ENCODE measurements at places on chromosomes 3 and 15.
A peak's percentile ranks its signal among the peaks of the same experiment; 100 is the strongest.

DNA sequence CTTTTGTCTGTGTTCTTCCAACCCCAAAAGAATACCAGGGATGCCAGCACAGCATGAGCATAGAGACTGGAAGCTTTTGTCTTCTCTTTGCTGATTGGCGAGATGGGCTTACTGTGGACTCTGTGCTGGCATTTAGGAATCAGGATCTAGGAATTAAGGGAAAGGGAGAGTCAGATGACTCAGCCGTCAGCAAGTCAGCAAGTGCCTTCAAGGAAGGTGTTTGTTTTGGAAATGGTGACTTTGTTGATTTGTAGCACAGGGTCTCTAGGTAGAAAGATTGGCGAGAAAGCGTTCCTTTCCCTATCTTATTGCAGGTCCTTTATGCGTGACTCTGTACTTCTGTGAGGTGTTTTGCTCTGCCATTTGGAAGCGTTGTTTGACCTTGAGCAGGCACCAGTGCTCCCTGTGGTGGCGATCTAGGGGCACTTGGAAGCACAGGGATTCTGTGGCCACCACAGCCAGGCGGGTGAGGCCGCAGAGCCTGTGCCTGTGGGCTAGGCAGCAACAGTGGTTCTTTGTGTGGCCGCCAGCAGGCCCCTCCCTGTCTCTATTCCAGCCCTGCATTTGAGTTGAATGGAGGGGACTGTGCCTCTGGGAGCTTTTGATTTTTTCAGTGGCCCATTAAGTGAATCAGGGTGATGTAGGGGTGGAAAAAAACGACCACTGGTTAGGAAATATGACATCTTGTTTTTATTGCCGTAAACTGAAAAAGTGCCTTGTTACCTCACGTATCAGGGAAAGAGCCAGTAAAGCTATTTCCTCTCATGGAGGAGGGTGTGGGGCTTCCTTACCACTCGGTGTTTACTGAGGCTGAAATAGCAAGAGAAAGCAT lies 19.0 kb downstream of the FAN1 start:
- peak; percentile 92 for DNase-seq

DNA sequence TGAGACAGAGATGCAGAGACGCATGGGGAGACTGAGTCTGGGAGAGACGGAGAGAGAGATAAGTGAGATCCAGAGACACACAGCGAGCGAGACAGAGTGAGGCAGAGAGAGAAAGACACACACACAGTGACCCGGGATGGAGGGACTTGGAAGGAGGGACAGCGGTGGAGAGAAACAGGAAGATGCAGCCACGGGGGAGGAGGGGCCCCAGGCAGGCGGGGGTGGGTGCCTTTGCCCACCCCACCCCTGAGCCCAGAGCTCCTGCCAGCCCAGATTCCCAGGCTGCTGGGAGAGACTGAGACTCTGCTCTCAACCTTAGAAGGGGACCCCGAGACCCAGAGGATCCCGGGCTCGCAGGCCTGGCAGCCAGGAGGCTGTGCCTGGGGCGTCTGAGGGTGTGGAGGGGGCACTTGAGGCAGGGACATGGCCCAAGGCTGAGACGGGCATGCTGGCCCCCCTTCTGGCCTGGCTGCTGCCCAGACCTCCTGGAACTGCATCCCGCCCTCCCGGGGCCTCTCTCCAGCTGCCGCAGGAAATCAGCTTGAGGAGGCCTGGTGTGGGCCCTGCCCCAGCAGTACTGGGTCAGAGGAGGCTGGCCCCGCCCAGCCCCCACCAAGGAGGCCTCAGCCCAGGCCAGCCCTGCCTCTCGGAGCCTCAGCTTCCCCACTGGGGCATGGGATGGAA lies 18.1 kb downstream of the H1-8 start:
- DNase-seq, result no peak

- peak; percentile 86 for DNase-seq
These were observed 12.4 kb downstream of the KLF13 start for GRCh38 chr15:31338879-31339557.

DNA sequence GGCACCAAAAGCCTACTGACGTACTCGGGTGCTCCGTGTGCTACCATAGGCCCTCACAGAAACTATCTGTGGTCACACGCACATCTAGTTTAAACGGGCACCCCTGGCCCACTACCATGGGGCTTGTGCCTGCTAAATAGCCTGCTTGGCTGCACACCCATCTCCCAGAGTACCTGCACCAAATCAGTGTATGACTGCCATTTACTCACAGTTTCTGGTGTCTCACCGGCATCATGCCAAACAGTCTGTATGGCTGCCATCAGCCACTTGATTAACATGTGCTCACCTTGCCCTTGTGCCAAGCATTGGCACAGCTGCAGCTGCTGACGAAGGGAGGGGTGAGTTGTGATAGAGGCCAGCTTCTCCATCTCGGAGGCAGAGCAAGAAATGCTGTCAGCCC lies 232.7 kb downstream of the IGSF11 start:
- DNase-seq, result no peak

- peak; percentile 44 for DNase-seq
These were observed 217.0 kb upstream of the ICE2 start for GRCh38 chr15:60695713-60696522.

DNA sequence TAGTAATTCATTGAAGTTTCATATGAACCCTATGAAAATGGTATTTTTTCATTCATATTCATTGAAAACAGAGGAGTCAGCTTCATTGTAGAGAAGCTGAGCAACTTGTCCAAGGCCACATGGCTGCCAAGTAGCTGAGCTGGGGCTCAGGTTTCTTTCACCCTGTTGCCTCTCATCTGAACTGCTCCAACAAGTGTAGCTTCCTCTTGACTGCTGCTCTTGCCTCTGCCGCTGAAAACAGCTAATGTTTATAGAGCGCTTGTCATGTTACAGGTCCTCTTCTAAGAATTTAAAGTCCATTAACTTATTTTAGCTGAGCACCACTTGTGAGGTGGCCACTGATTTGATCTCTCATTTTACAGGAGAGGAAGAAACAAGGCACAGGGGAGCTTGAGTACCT lies 81.1 kb downstream of the PDCD6IP start:
- no peak for DNase-seq

DNA sequence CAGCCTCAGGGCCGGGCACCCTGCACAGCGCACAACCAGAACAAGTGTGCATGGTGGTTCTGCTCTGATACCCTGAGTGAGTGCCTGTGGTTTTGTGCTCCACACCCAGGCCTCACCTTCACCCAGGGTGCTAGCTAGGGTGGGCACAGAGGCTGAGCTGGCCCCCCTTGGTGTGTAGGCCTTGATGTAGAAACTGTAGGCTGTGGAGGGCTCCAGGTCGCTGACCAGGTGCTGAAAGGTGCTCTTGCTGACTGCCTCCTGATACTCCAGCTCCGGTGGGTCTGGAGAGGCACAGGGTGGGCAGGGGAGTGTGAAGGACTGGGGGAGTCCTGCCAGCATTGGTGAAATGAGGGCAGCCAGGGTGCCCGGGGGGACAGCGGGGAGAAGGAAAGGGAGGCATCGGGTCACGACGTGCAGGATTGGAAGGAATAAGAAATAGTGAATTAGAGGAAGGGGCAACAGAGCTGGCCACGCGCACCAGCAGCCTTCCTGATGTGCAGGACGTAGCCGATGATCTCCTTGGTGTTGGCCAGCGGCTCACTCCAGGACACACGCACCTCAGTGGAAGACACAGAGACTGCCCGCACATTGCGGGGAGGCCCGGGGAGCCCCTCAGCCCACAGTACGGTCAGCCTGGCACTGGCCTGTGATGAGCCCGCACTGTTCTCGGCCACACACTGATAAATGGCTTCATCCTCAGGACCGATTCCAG lies 26.6 kb downstream of the RNU5B-1 start:
- no peak for DNase-seq

DNA sequence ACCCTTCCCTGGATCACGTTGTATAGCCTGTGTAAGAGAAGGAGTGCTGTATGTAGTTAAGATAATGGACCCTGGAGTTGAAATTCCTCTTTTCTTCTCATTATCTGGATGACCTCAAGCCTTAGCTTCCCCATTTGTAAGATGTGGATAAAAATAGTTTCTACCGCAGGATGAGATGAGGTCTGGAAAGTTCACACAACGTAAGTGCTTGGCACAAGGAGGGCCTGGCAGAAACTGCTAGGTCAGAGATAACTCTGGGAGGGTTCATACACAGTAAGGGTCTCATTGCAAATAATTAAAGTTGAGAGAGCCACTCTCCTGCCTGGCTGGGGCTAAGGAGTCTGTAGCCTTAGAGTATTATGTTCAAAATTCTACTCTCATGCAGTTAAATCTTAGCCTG lies 214.4 kb downstream of the LRTM1 start:
- DNase-seq, result no peak

GRCh38 chr3:72682936-72683452 lies 165.3 kb downstream of the SHQ1 start:
- peak; percentile 34 for DNase-seq

GRCh38 chr15:59598461-59598860 lies 13.1 kb upstream of the GCNT3 start:
- DNase-seq, result no peak

DNA sequence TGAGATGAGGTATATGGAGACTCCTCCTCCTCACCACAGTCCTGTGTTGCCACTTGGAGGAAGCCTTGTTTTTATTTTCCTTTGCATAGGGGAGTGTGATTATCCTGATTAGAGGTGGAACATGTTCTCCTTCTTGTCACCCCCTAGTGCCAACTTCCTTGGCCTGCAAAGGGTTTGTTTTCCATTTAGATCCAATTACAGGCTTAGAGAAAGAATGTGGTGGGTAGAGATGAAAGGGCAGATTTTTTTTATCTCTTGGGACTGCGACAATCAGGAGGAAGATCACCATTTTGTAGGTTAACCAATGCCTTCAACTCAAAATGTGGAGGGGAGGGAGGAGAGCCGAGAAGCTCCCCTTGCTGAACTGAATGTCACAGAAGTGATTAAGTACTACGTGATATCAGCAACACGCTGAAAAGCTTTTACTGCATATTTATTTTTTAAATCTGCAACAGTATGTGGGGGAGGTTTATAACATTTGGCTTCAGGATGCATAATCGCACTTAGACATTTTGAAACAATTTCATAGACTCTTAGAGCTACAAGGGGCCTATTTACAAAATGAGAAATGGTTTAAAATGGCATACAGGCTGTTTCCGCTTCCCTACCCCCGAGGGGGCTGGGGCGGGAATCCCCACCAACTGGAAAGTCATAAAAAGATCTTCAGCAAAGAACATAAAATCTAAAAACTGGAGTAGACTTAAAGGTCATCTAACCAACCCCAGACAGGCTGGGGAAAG lies 2.4 kb downstream of the LMCD1 start:
- no peak for DNase-seq

- peak; percentile 59 for DNase-seq
These were observed at the start of gene FRMD4B for GRCh38 chr3:69385723-69386555. Gene FRMD4B (minus strand): TSS chr3:69386088. CDS start chr3:69385989, 99 bp downstream.

- DNase-seq, result peak; percentile 59
These were observed 4.6 kb downstream of the TIMP4 start for GRCh38 chr3:12154151-12154550.

DNA sequence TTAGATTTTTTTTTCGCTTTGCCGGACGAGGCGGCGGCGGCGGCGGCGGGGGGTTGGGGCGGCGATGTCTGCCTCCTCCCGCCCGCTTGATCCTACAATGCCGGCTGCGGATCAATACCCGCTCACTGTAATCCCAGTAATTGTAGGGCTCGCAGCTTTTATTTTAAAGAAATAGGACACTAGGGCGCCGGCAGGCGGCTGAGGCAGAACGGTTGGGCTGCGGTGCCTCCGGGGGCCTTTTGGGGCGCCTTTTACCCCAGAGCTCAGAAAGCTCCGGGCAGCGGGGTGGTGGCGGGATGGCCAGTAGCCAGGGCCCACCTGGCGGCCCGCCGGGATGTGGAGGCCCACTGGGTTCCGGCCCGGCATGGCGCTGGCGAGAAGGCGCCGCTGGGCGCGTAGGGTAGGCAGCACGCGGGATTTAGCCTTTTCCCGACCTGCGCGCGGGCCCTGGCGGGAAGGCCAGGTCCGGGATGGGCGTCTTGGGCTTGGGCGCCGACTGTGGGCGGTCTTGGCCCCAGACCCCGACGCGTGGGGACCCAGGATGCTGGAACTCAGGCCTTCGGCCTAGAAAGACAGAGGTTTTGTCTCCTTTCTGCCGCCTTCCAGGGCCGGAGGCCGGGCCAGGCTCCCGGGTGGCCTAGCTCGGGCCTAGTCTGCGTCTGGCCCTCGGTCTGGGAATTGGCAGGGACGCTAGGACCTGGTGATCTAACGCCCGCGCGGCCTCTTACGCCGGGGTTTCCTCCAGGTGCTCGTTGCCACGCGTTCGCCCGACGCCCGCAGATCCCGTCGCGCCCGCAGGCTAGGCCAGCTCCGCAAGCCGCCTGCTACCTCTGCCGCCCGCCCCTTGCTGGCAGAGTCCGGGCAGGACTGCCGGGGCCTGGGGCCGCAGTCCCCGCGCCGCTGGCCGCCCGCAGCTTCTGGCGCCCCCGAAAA lies 15.5 kb upstream of the ONECUT1 start:
- DNase-seq, result no peak

- DNase-seq, result no peak
These were observed 323.0 kb upstream of the SEMA6D start for GRCh38 chr15:47394286-47394809.

GRCh38 chr15:67108122-67108961 lies 42.9 kb downstream of the SMAD3 start:
- peak; percentile 23 for DNase-seq

DNA sequence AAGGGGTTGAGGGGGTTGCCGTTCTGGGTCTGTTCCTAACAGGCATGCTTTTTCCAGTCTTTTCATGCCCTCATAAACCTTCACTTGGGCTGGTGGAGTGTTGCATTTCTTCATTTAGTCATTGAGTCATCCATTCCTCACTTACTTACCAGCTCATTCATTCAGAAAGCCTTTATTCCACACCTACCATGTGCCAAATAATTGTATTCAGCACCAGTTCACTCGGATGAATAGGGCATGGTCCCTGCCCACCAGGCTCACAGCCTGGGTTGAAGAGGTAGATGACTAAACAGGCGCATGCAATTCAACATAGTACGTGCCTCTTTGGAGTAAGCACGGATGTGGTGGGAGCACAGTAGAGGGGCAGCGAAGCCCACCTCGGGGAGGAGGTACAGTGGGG lies 35.1 kb upstream of the THSD4 start:
- peak; percentile 40 for DNase-seq

- DNase-seq, result no peak
These were observed 246.9 kb upstream of the LRIG1 start for GRCh38 chr3:66747696-66748095.

- DNase-seq, result peak; percentile 54
These were observed 157.3 kb downstream of the ADAMTS9 start for GRCh38 chr3:64530434-64531049.

DNA sequence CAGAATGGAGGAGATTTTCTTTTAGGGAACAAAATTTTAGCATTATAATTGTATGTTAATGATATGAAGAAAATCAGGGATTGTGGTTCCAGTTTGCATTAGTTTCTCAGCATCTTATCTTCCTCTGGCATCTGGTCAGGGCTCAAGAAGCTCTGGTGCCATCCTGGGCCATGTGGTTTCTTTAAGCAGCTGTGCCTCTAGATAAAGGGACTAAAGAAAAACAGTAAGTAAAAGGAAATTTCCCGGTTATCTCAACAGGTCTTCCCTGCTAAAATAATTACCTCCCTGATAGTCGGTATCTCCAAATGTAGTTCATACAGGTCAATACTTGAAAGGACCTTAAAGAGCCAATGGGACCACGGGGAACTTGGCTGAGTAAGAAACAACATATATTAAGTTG lies 375.1 kb upstream of the RBMS3 start:
- no peak for DNase-seq

Data from kidney tubule cell (primary cell).